ENCODE measurements at places on chromosomes 6 and 20.

GRCh38 chr6:152669895-152670294 is 27.8 kb upstream of the MYCT1 start:
- no peak for DNase-seq

- DNase-seq = no peak
Observed at GRCh38 chr6:158501360-158502262, 58.3 kb upstream of the TMEM181 start.

GRCh38 chr6:1993042-1993441 is 252.4 kb downstream of the GMDS start:
- DNase-seq = no peak

GRCh38 chr6:3536901-3537300 is 80.1 kb upstream of the SLC22A23 start:
- no peak for DNase-seq

- no peak for DNase-seq
Observed at GRCh38 chr6:80886475-80886874, 780.0 kb downstream of the BCKDHB start.

DNA sequence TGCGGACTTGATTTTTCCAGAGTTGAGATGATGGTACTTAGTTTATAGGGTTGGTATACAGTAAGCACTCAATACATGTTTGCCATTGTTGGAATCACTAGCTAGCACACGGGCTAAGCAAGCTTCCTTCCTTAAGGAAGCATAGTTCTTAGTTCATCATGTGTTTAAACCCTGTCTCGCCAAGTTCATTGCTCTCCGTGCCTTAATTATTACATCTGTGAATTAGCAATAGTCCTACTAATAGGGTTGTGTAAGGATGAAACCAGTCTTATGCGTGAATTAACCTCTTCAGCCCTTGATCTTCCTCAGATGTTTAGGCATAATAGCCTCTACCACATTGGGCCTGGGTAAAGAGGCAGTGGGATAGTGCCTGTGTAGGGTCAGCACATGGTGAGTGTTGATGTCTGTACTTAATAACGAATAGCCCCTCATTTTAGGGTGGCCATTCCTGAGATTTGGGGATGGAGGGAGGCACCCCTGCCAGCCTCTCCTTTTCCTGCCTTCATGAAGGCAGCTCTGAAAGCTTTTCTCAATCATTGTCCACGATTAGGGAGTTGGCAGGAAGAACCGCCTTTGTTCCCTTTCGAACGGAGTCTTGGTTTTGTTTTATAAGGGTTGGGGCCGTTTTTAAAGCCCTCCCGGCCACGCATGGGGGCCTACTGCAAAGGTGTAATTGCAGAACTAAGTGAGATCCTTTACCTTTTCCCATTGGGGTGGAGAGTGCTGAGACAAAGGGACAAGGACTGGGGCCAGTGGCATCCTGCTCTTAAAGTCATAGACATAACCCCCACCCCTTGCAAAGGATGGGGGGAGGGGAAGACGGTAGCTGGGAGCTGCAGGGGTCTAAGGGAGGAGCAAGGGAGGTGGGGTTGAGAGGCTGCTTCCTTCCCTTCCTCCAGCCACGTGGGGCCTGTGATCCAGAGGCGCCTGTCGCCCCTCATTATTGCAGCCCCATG is 2.1 kb downstream of the DNMT3B start:
- DNase-seq = no peak

DNA sequence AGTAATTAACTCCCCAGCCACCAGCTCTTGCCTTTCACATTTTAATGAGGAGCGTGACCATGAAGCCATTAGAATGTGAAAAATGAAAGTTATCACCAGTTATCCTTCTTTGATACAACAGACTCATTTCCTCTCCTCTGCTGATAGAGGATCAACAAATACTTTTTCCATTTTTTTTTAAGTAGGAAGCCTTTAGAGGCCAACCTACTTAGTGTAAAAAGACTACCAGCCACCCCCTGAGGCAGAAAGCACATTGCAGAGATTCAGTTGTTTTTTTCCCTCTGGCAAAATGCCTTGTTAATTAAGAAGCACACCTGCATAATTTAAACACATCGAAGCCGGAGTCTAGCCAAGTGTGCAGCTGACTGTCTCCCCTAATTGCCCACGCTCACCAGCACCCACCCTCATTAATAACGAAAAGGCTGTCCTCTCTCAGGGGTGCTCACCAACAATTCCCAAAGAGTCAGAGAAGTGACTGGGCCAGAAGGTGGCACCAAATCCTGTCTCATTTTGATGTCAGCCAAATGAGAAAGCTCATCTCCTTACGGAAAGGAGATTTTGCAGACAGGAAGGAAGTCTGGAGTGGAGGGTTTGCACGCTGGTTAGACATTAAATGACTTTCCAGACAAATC is 60.9 kb upstream of the MC3R start:
- no peak for DNase-seq

Data from anterior cingulate cortex (tissue), 58 donors.